ENCODE measurements at places on chromosomes 13 and 19. TPM values are rescaled to one million over a fixed set of nuclear protein-coding genes. Genes with fewer than 3 reads are reported as not detected.

LILRB4 gene
- total RNA-seq = not detected

KLK10 gene
- total RNA-seq = 66.0 TPM

CD209 gene
- total RNA-seq = not detected

GJB2 gene
- total RNA-seq = 153 TPM

PALM gene
- 0.34 TPM for total RNA-seq

OR4F17 gene
- not detected for total RNA-seq

LYPD5 gene
- 16.4 TPM for total RNA-seq

SLC25A41 gene
- total RNA-seq = 0.21 TPM

CPAMD8 gene
- total RNA-seq = 0.34 TPM

PSG1 gene
- total RNA-seq = not detected

IGFL3 gene
- not detected for total RNA-seq

RASIP1 gene
- total RNA-seq = 0.71 TPM

CYP2A13 gene
- total RNA-seq = not detected

FFAR3 gene
- total RNA-seq = not detected

RHPN2 gene
- 11.6 TPM for total RNA-seq

COMP gene
- total RNA-seq = 0.07 TPM

PRR22 gene
- total RNA-seq = 0.50 TPM

PEX11G gene
- 3.1 TPM for total RNA-seq

ZNF561 gene
- total RNA-seq = 134 TPM

FGF22 gene
- not detected for total RNA-seq

SNAPC2 gene
- 13.9 TPM for total RNA-seq

TMEM150B gene
- not detected for total RNA-seq

CYP2A7 gene
- not detected for total RNA-seq

CD22 gene
- 0.34 TPM for total RNA-seq

KASH5 gene
- total RNA-seq = not detected

AMH gene
- total RNA-seq = 0.34 TPM

ACP7 gene
- 1.1 TPM for total RNA-seq

ZNF835 gene
- total RNA-seq = under 0.01 TPM

SLC27A1 gene
- 19.6 TPM for total RNA-seq

URAD gene
- not detected for total RNA-seq

CNFN gene
- 0.36 TPM for total RNA-seq

NDUFA3 gene
- 7.9 TPM for total RNA-seq

ALOX5AP gene
- total RNA-seq = 0.85 TPM

ZNF611 gene
- total RNA-seq = 21.4 TPM

Data from nasal cavity respiratory epithelium epithelial cell of viscerocranial mucosa (primary cell).